HCEC 1CT (cell line): ENCODE measurements at places on chromosomes 7 and 10.

DNA sequence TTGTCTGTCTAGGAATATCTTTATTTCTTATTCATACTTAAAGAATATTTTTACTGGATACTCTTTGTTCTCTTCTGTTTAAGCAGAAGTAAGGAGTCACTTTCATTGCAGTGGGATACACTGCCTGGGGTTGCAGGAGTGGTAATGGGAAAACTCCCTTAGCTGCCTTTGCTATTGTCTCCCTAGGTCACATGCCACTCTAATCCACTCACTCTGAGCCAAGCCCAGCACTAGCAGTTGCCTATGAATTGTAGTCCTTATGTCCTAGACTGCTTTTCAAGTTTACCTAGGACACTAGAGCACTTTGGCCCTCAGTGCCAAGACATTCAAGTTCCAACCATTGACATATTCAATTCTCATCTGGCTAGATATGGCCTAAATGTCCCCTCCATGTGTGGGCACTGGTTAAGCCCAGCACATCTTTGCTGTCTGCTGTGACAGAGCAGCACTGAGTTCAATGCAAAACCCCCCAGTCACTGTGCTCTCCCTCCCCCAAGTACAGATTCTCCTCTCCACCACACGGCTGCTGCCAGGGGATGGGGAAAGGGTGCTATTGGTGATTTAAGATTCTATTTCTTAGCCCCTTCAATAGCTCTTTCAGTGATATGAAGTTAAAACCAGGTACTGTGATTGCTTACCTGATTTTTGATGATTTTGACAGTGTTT is 991.7 kb upstream of the KCND2 start:
- no peak for DNase-seq

GRCh38 chr7:52980129-52980528 is 55.3 kb upstream of the POM121L12 start:
- DNase-seq = no peak

- no peak for DNase-seq
Observed at GRCh38 chr7:39594988-39595620, 28.3 kb upstream of the RALA start.

DNA sequence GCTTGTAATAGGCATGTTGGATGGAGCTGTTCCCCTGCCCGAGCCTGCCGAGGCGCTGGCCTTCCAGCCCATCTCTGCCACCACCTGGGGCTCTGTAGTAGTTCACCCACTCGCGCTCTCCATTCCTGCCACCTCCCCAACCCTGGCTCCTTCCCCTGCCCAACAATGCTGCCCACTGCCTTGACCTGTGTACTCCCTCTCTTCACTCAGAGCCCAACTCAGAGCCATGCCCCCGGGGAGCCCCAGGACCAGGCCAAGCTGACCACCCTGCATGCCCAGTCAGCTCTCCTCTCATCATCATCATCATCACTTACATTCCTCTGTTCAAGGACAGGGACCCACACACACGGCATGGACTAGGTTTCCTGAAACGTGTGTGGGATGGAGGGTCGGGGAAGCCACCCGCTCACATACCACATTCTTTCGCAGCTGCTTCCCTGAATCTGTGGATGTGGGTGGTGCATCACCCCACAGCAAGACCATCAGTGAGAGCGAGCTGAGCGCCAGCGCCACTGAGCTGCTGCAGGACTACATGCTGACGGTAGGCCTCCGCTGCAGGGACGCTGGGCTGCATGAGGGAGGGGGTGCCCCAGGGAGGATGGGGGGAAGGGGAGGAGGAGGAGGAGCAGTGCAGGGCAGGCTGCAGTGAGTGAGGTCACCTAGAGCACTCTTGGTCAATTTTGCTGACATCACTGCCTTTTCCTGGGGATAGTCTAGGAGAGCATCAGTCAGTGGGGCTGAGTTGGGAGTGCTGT is 15.6 kb downstream of the NACAD start:
- no peak for DNase-seq

DNA sequence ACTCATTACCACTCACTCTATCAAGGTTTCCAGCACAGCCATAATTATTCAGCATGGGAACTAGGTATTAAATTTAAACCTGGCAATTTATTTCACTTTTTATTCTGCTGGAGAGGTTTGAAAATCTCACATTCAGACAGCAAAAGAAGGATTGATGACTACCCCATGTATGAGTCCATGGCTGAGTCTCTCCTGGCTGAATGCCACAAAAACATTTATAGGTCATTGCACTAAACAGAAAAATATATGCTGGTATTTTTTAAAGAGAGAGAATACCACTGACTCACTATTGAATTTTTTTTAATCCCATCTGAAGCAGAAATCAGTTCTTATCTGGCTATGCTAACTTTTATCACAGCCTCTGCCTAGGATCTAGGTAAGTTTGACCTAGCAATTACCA is 336.3 kb downstream of the PPP1R3A start:
- peak; percentile 81 for DNase-seq

DNA sequence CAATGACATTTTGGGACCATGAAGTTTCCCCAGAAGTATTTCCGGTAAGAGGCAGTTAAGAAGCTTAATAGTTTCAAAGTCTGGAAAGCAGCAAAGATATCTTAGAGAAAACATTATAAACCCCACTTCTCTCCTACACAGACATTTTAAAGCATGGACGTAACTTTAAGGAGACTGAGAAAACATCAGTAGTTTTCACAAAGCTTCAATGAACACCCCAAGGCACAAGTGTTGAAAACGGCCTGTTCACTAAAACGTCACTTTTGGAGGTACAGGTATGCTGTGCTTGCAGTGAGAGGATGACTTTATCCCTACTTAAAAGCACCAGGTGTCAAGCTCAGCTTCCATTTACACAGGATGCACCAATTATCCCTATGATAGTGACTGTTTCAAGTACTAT is 25.0 kb downstream of the NCOA4 start:
- no peak for DNase-seq

GRCh38 chr10:124640538-124641231 is 103.5 kb downstream of the FAM53B start:
- DNase-seq = no peak

DNA sequence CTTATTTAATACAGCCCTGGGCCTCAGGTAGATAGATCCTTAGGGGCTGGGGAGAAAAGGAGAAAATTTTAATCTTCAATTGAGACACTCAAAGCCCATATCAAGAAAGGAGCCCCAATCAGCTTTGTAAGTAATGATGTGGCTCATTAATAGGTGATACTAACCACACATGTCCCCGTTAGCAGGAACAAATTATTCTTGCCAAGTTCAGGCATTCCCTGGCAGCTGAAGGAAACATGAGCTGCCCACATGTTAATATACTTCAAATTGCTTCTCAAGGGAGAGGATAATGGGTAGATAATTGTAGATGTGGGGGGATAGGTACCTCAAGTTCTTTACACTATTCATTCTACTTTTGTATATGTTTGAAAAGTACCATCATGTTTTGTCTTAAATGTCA is 14.5 kb downstream of the IFIT5 start:
- DNase-seq = no peak

GRCh38 chr7:2499719-2500430 is 19.7 kb upstream of the LFNG start:
- no peak for DNase-seq

DNA sequence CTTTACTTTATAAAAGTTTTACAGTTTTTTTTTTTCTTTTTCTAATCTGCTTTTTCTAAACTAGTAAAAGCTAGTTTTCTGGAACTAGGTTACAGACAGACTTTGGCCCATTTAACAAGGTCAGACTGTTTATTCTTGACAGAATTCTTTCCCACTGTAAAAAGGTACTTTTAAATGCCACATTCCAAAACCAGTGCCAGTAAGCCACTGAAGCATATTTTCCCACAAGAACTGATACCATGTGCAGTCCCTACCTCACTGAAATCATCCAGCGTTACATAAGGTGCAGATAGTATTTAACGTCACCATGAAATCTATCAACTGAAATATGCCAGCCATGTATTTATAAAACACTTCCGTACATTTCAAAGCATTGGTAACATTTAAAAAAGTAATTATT is 121.6 kb downstream of the CDK6 start:
- no peak for DNase-seq

DNA sequence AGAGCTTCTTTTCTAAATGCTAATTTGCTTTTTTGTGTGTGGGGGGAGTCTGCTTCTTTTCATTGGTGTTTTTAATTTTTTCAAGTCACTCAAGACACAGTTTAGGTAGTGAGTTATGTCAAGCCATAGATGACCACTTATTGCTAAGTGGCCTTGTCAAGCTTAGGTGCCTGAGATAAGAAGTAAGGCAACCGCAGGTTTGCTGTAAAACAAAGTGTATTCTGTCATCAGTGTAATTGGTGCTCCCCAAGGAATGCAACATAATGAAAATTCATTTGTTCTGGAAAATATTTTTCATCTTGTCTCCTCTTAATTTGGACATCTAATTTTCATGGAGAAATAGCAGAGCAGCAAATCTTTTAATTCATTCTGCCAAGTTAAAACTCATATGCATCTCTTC is 249.6 kb downstream of the EXOC4 start:
- no peak for DNase-seq

DNA sequence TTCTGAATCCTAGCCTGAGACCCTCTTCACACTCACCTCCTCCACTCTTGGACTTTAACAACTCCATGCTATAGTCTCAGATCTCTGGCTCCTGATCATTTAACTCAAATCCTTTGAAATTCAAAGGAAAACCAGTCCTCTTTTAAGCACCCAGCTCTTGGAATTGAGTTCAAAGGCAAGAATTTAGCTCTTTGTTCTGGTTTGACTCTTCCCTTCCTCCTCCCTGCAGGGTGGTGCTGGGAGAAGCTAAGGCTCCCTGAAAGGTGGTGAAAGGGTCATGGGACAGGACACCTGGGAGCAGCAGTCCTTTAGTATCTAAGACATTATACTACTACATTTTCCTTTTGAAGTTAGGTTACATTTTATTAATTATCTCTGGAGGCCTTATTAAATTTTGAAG is 259.4 kb downstream of the CCSER2 start:
- DNase-seq = no peak

DNA sequence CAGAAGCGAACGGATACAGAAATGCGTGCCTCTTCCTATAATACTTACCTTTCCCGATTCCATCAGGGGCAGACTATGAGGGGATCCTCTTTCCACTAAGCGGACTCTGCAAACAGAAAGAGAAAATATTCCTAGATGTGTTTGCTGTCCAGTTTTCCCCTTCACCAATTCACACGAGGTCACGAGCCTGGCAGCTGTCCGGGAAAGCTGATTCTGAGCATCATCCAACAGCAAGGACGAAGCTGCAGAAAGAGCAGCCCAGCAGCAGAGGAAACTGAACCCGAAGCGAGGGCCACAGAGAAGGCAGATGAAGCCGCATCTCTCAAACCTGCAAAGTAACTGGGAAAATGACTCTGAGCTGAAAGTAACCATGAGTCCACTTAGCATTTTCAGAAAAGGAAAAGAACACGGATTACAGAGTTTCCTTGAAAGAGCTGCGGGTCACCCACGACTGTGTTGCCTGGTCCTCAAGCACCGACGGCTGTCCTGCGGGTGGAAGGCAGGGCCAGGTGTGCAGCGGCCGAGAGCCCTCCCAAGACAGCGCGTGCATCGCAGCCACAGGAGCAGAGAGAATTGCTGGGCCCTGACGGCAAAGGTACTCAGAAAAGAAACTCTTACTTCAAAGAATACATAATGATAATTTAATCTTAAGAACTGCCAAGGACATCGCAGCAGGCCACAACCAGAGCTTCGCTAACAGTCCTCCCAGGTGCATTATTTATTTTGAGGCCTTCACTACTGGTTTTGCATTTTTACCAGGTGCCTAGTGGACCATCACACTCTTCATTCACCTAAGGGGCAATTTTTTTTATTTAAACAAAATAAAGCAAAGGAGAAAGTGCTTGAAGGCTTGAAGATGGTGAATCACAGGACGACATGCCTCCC is 153.3 kb downstream of the ZMYND11 start:
- DNase-seq = no peak

GRCh38 chr7:120272701-120273475 is at the start of gene KCND2:
KCND2 (plus strand) TSS chr7:120273175.
- no peak for DNase-seq

DNA sequence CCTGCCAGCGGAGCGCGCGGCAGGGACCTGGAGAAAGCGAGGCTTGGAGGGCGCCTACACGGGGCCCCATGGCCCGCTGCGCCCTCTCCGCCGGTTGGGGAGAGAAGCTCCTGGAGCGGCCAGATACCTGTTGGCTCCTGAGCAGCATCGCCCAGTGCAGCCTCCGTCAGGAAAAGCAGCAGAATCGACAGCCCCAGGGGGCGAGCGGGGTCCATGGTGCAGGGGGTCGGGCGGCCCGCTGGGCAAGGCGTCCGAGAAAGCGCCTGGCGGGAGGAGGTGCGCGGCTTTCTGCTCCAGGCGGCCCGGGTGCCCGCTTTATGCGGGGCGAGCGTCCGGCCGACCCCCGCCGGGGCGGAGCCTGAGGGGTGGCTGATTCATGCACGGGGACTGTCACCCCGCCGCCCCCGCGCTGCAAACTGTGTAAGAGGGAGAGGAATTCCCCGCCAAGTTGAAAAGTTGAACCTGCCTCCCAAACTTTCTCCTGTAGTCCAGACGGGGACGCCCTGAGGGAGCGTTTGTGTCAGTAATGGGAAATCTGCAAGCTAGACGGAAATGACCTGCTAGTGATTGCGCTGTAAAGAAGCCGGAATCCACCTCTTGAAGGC is at the start of gene TFPI2:
Gene TFPI2 (minus strand): TSS at position 290 of the 605 bp plus-strand sequence. CDS start 75 bp downstream, at position 215.
- peak; percentile 54 for DNase-seq

GRCh38 chr7:41035794-41036193 is 667.1 kb downstream of the INHBA start:
- no peak for DNase-seq

DNA sequence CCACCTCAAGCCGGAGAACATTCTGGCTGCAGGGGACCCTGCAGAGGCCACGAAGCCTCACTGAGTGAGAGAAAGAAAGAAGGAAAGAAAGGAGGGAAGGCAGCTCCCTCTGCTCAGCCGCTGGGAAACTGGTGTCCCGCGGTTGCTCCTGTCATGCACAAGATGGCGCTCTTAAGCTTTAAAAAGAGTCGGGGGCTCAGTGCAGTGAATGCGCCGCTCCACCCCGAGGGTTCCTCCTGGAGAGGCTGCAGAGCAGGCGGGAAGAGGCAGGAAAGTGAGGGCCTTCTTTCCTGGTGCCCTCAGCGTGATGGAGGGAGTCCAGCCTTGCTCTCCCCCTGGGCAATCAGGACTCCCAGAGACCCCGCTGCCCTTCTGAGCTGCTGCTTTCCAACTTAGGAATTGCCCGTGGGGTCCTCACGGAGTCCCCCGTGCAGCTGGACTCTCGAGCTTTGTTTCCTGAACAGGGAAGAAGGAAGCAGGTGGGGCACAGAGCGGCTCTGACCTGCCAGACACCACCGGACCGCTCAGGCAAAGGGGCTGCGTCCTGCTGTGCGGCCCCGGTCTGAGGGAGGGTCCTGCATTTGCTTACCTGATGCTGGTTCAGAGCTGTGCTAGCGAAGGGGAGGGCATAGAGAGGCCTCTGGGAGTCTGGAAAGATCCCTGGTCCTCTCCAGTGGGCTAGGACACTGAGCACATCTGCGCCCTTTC is 141.9 kb upstream of the MKI67 start:
- DNase-seq = no peak

GRCh38 chr7:40676221-40676620 is 541.4 kb downstream of the SUGCT start:
- DNase-seq = peak; percentile 61

- DNase-seq = no peak
Observed at GRCh38 chr7:97357459-97357858, 240.0 kb downstream of the SDHAF3 start.

GRCh38 chr7:100572281-100572948 is 1.3 kb downstream of the SAP25 start:
- no peak for DNase-seq
